ENCODE measurements at places on chromosomes 3 and 15.

DNA sequence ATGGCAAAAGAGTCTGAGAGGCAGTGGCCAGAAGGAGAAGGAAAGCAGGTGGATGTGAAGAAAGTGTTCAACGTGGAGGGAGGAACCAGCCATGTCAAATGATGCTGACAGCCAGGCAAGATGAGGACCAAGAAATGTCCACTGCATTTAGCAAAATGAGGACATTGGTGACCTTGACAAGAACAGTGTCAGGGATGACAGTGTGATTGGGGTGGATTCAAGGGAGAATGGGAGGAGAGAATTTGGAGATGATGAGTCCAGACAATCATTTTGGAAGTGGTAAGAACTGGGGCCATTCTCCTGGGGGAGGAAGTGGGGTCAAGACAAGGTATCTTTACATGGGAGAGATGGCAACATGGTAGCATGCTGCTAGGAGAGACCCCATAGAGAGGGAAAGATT lies 47.4 kb downstream of the CPN2 start:
- no peak for DNase-seq

GRCh38 chr3:56980798-56981390 lies 79.6 kb upstream of the SPATA12 start:
- DNase-seq = peak; percentile 43

GRCh38 chr3:195260280-195260905 lies 10.6 kb downstream of the XXYLT1 start:
- peak; percentile 24 for DNase-seq

DNA sequence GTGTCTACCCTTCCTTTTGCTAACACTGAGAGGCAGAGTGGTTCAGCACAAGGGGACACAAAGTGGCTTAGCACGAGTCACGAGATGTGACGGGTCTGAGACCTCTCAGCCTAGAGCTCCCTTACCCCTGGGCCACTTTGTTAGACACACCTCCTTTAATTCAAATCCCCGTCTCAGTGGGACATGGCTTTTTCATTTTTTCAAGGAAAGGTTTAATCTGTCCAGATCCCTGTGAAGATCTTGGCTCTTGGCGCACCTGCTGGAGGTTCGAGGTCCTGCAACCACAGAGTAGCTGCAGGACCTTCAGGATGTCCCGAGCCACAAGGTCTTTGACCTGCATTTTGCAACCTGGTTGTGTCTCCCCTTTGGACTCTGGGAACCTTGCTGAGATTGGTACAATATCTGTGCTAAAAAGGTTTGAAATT lies 52.0 kb downstream of the LPP start:
- DNase-seq = no peak

- DNase-seq = no peak
Measured at GRCh38 chr3:103786296-103786695, 1351.5 kb downstream of the ZPLD1 start.

DNA sequence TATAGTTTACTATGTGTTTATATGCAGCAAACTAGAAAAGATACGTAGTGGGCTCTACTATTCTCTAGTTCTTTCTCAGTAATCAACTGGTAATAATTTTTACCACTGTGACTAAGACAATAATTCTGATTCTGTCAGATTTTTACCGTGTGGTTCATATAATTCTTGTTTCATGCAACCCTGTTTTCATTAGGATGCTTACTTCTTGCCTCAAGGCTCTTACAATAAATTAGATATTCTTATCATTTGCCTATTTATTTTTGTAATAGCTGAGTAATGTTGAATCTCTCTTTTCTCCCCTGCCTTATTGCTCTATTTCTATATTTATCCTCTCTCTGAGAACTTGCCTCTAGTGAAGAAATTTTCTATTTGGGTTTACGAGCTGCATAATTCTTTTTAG lies 524.7 kb downstream of the NAALADL2 start:
- no peak for DNase-seq

- DNase-seq = no peak
Measured at GRCh38 chr15:85745023-85745422, 49.7 kb downstream of the KLHL25 start.

DNA sequence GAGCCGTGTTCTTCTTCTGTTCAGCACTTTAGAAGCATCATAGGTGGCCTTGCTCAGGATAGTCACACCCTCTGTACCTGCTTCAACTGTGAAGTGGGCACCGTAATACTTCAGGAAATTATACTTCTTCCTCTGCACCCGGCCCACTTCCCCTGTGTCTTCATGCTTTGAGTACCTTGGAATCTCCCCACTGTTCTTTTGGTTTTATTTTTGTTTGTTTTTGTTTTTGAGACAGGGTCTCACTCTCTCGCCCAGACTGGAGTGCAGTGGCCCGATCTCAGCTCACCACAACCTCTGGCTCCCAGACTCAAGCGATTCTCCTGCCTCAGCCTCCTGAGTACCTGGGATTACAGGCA lies 1.7 kb downstream of the P2RY14 start:
- DNase-seq = peak; percentile 55

All from CD4-positive, alpha-beta T cell treated with Interleukin-6 at 100 ng/mL for 8 hours (primary cell).